ENCODE measurements at places on chromosomes 1 and 21.

DNA sequence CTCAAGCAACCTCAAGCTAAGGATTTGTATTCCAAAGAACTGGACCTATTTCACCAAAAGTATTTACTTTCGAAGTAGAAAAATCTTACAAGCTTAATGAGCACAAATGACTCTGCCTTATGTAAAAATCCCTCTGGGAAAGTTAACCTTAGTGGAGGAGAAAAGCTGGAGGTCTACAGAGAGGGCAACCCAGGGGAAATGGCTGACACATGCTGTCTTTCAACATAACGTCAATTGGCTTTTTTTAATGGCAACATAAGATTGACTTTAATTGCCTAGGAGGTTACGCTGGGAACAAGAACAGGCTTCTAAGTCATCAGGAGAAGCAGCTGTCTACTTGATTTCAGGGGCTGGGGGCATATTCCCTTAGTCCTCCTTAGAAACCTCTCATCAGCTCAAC lies 52.3 kb downstream of the UTP25 start:
- DNase-seq, result no peak

DNA sequence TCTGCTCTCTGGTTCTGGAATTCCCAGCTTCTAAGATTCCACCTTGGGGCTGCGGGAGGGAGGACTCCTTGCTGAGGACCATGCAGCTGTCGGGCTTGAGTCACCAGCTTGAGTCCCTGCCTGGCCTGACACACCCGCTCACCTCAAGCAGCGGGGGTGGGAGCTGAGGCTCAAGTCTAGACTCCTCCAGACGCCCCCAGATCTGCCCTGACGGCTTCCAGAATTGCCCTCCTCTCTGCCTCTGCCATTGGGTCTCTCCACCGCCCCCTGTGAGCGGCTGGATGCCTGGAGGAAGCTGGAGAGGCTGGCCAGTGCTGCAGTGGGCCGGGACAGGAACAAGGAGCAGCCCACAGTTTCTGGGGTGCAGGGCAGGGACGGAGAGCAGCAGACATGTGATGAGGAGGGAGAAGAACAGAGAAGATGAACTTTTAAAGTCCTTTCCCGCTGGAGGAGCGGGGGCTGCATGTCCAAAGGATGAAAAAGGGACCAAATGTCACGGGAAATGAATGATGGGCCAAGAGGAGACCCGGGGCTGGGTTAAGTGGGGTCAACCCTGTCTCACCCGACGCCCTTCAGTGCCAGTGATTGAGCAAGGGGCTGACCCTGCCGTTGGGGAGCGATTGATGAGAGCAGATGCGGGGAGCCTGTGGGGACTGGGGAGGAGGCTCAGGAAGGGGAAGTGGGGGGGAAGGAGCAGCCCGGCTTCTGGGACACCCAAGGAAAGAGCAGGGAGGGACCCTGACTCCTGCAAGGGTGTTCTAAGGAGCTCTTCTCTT lies 13.5 kb downstream of the CRABP2 start:
- no peak for DNase-seq

GRCh38 chr1:36835696-36836095 lies 198.6 kb downstream of the GRIK3 start:
- no peak for DNase-seq

DNA sequence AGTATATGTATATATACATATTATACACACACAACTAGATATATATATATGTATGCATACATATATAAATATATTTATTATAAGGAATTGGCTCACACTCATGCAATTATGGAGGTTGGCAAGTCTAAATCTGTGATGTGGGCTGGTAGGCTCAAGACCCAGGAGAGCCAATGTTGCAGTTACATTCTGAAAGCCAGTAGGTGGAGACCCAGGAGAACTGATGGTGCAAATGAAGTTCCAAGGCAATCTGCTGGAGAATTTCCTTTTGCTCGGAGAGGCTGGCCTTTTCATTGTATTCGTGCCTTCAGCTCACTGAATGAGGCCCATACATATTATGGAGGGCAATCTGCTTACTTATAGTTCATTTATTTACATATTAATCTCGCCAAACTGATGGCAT lies 9.4 kb downstream of the IVL start:
- DNase-seq, result no peak

DNA sequence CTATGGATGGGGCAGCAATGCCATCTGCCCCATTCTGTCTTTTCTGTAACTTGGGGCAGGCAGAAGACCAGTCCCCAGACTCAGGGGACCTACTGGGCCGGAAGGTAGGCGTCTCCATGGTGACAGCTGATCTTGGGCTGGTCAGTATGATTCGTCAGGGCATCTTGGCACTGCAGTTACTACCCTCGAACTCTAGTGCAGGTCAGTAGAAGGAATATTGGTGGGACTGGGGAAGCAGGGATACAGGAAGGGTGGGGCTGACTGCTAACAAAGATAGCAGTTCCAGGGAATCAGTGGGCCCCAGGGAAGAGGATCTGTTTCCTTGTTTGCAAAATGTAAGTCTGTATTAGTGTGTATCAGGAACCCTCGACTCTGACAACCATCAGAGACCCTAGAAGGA lies 26.2 kb downstream of the SZT2 start:
- no peak for DNase-seq

DNA sequence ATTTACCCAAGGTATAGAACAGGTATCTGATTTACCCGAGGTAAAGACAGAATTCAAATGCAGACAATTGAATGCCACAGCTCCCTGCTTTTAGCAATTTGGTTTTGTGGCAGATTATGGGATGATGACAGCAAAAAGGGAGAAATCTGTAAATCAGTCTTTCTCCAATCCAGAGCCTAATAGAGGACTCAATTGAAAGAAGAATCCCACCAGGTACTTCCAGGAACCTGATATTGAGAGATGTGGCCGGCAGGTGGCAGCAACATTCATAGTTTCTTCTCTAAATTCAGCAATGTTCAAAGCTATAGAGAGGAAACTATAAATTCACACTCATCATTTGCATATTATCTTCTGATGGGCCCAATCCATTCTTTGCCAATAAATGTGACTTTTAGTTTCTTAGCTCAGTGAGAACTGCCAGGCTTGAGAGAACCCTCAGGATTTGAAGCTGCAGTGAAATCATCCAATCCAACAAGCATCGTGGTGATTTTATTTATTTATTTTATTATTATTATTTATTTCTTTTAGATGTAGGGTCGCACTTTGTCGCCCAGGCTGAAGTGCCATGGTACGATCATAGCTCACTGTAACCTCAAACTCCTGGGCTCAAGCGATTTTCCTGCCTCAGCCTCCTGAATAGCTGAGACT lies 9.8 kb upstream of the PHACTR4 start:
- DNase-seq, result peak; percentile 24

DNA sequence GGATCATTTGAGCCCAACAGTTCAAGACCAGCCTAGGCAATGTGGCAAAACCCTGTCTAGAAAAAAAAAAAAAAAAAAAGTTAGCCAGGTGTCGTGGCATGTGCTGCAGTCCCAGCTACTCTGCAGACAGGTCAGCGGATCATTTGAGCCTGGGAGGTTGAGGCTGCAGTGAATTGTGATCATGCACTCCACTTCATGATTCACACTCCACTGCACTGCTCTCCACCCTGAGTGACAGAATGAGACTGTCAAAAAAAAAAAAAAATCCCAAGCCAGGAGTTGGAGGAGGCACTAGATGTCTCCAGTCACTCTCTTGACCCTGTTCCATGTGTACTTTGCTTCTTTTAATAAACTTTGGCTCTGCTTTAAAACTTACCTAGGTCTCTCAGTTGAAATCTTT lies 51.0 kb upstream of the OLFM3 start:
- no peak for DNase-seq

DNA sequence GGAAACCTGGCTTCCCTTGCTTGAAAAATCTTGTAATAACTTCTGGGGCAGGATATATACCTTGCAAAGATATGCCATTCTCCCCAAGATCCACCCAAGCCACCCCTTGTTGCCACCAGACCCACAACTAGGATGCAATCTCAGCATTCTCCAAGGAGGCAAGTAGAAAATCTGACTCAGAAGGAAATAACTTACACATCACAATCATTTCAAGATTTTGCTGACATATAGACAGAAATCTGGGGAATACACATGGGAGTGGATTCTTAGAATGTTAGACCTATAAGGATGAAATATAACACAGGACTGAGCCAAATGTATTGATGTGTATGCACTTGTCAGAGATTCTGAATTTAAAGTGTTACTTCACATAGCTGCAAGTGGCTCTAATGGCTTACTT lies 14.8 kb upstream of the ZDHHC18 start:
- no peak for DNase-seq

GRCh38 chr1:25253911-25254310 lies 6.7 kb upstream of the RSRP1 start:
- DNase-seq, result no peak

GRCh38 chr1:162580308-162580707 lies 18.8 kb downstream of the UAP1 start:
- no peak for DNase-seq

GRCh38 chr1:35893051-35893879 lies 10.3 kb downstream of the AGO1 start:
- no peak for DNase-seq

- no peak for DNase-seq
Measured at GRCh38 chr1:182795563-182796228, 6.1 kb downstream of the NPL start.

DNA sequence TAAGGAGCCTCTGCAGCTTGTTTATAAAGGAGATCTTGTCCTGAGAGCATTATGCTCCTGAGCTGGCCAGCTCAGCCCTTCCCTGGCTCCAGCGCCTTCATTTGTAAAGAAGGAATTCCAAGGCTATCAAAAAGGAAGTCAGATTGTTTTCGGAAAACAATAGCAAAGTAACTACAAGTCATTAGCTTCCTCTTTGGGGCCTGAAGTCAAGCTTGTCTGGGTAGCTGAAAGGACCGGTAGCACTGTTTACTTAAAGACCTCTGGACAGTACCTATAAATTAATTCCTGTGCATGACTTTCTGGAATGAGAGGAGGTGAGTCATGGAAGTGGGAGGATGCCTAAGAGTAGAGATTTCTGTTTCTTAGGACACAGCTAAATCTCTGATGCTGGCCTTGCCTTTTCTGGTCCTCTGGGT lies 20.7 kb upstream of the GJA5 start:
- DNase-seq, result no peak

GRCh38 chr1:158053276-158053675 lies 59.8 kb downstream of the KIRREL1 start:
- no peak for DNase-seq

DNA sequence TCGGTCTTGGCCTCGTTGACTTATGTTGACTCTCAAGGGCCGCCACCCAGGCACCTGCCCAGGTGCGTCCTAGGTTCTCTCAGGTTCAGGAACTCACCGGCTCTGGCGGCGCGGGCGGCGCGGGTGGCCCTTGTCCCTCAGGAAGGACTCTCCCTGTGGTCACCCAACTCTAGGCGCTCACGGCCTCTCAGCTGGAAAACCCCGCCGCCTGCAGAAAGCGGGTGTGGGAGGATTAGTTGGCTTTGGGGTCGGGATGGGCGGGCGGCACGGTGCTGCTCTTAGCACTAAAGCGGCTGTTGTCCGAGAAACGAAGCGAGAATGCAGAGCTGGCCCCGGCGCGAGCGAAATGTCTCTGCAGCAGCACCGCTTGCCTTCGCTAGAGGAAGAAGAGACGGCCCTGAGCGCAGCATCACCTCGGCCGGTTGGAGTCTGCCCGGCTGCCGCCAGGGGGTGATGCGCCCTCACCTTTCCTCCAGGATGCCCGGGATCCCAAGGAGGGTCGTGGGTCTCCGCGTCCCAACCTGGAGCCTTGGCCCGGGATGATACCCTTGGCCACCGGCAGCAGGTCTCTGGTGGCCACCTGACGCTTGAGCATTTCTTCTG lies 8.1 kb upstream of the TADA1 start:
- no peak for DNase-seq

GRCh38 chr1:11736746-11737639 lies 1.1 kb downstream of the AGTRAP start:
- no peak for DNase-seq

DNA sequence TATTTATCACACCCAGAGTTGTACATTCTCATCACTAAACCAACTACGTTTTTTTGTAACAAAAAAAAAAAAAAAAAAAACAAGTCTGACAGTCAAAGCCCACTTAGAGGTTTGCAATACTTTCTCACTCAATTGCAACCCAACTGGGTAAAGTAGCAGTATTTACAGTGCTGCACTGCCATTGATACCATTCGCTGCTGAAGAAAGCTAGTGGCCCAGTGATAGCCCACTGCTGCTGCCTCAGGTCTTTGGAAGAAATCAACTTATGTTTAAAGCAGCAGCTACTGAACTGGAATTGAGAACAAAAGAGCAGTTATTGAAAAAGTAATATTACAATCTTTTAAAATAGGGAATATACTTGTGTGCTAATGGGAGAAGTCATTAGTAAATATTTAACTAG lies 2.7 kb downstream of the HNRNPU start:
- DNase-seq, result no peak

DNA sequence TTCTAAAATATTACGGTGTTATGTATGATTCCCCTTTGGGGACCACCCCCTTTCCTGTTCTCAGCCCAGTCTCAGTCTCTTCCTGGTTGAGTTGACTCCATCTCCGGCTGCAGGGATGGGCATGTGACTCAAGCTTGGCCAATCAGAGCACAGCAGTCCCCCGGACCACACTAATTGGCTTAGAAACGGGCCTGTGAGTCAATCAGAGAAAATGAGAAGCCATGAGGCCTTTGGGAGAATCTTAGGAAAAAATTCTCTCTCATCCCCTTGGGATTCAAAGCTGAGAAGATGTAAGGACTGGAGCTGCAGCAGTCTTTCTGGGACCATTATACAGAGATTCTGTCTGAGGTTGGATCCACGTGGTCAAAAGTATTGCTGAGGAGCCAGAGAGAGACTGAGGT lies 10.7 kb upstream of the FHAD1 start:
- no peak for DNase-seq

- no peak for DNase-seq
Measured at GRCh38 chr1:21586846-21587601, 77.8 kb downstream of the ALPL start.

DNA sequence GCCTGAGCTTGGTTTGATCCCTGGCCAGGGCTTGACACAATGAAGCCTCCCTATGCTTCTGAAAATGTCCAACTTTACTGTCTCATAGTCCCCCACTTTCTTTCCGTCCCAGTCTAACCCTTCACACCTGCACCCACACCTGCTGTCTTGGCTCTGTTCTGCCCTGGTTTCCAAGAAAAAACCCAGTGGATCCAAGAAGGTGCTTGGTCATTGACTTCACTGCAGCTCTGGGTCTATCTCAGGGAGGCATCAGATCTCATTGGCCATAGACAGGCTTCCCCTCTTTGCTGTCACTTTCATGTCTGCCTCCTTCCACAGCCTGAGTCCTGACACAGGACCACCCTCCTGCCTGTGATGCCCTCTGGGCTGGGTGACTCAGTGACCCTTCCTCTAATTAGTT lies 37.8 kb upstream of the ETV3 start:
- DNase-seq, result no peak

GRCh38 chr1:221230605-221231004 lies 351.4 kb downstream of the HLX start:
- no peak for DNase-seq

DNA sequence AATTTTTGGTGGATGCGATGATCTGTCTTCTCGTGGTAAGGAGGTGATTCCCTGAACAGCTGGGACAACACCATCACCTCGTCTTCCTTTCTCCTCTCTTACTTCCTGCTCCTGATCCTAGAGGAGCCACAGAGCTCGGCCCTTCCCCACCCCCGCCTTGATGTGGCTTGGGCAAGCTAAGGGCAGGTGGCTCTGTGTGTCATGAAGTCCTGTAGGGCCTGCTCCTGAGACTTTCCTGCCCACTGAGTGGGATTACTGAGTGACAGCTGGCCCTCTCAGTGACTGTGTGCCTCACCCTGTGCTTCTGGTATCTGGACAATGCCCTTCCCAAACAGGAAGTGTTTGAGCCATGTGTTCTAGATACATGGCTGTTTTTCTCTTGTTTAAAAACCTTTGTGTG lies 153.0 kb downstream of the KCNJ6 start:
- no peak for DNase-seq

- DNase-seq, result no peak
Measured at GRCh38 chr1:162055062-162055461, 14.4 kb upstream of the NOS1AP start.

Measured in NCI-H446 treated with DMSO at 0.1 percent for 48 hours (cell line).